ENCODE measurements at places on chromosomes 5 and 9.
A peak's percentile ranks its signal among the peaks of the same experiment; 100 is the strongest.

GRCh38 chr5:96745844-96746531, 61.8 kb downstream of the ERAP1 start:
- no peak for DNase-seq

- no peak for DNase-seq
Observed at GRCh38 chr5:126464959-126465358, 41.8 kb downstream of the GRAMD2B start.

DNA sequence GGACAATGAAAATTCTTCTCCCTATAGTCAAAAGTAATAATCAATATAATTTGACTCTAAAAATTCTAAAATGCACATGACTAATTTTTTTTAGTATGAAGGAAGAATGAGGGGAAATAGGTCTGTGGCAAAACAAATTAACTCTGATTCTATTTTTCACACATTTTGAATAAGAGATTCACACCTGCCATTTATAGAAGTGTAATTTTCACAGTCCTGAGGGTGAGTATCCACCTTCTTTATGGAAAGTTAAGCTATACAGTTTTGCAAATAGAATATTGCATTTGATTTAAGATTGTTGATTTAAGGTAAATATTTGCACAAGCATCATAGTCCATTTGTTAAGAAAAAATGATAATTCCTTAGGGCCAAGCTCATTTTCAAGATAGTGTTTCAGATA, 417.7 kb downstream of the CHSY3 start:
- no peak for DNase-seq

DNA sequence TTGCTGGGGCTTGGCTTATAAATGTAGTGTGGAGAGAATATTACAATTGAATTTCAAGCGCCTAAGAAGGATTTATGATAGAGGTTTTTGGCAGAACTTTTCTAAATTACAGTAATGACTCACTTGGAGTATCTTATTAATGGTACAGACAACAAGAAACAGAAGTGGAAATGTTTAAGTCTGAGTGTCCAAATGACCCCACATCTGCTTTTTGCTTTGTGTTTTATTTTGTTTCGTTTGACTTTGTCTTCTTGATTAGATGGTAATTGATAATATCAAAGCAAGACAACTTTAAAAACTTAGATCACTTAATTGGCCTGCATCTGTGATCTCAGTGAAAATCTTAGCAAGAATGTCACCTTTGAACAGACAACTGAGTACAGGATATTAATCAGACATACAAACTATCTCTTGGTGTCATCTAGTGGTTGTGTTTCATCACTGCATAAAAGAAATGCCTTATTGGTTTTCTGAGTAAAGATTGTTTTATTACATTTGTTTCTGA, 577.4 kb downstream of the ISL1 start:
- no peak for DNase-seq

- DNase-seq: no peak
Observed at GRCh38 chr9:26346942-26347477, 545.6 kb downstream of the CAAP1 start.

DNA sequence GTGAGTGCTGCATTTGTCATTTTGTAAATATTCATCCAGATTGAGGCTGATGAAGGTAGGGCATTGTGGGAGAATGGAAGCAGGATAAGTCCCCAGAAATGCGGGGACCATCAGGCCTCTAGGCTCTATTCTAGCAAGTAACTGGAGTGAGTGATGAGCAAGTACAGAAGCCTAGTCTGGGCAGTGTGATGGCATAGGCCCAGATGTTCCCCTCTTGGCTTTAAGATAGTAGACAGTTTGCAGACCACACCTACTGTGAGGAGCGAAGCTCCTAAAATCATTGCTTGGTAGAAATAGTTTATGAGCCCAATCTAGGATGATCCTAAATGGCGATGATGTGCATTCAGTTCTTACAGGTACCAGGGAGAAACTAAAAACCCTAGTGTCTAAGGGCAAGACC, 24.3 kb downstream of the NDFIP1 start:
- no peak for DNase-seq

- no peak for DNase-seq
Observed at GRCh38 chr5:174166231-174167079, 120.9 kb downstream of the NSG2 start.

GRCh38 chr5:15463231-15463980, 36.6 kb upstream of the FBXL7 start:
- no peak for DNase-seq

DNA sequence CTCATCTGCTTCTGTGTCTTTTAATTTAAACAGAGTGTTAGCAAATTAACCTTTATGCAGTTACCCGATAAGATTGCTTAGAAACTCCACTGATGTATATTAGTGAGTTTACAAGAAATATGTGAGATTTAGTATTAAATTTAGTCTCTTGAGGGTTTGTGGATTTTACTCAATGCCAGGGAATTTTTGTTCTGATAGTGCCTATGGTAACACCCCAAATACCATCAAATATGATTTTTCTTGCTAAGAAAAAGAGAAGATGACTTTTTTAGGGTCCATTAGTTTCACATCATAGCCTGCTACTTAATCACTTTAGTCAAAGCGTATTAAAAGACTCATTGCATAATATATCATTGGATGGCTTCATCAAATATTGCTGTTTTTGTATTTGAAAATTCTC, 224.9 kb downstream of the PCSK5 start:
- no peak for DNase-seq

DNA sequence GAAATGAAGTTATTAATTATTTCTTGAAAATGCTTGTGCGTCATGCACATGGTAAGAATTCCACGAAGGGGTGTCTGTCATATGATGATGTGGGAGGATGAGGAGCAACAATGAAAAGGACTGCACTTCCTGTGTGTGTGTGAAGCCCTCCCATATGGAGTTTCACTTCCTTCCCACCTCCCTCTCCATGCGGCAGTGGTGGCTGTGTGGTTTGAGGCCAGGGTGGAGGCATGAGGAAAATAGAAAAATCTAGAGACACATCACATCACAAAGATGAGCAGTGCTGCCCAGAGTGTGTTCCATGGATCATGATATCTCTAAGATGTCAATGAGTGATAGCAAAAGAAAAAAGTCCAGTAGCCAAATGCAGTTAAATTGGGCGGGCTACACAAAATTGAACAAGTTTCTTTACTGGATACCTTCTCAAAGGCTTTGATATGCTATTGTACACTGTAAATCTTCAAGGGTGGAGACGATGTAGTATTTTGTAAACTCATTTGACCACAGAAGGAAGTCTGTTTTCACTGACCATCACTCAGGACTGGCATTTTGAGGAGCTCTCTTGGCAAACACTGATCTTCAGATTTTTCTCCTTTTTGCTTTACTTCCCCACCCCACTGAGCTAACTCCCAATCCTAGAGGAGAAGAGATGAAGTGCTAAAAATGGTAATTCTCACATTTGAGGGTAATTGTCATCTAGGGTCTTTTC, 55.7 kb upstream of the EQTN start:
- no peak for DNase-seq

- no peak for DNase-seq
Observed at GRCh38 chr5:122330881-122331280, 18.8 kb downstream of the SNCAIP start.

GRCh38 chr5:134609232-134609851, 23.3 kb downstream of the SAR1B start:
- DNase-seq: no peak

GRCh38 chr5:78757269-78758053, 108.9 kb upstream of the LHFPL2 start:
- DNase-seq: peak; percentile 1

DNA sequence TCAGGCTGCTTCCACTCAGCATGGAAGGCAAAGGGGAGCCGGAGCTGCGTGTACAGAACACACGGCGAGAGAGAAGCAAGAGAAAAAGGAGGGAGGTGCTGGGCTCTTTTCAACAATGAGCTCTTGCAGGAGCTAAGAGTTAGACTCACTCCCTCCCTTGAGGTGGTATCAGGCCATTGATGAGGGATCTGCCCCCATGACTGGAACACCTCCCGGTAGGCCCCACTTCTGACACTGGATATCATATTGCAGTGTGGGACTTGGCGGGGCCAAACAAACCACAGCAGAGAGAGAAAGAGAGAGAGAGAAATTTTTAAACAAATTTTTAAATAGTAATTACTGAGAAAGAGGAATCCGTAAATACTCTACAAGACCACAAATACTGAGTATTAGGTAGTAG, 182.2 kb downstream of the TRIO start:
- DNase-seq: no peak

GRCh38 chr9:137326445-137327065, 24.5 kb upstream of the NRARP start:
- no peak for DNase-seq

DNA sequence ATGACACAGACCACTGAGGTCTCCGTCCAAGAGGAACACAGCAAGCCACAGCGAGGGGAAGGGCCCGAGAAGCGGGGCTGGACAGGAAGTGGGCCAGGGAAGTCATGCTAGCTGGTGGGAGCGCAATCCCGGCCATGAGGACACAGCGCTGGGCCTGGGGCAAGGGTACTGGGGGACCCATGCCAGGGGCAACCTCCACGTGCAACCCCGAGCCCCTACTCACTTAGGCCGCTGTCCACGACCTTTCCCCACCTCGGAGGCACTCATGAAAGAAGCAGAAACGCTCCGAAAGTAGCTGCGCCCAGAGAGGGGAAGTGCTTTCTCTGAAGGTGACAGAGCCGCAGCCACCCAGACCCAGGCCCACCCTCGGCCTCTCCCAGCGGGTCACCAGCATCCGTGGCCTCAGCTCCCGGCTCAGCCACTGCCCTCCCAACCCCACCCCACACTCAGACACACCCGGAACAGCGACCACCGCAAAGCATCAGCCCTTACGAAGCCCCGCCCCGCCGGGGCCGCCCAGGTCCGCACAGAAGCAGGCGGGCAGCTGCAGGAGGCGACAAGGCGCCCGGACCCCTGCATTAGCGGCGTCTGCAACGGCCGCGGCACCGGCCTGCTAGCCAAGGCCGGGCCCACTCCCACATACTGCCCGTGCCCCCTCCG, 782 bp downstream of the BICD2 start:
- peak; percentile 29 for DNase-seq

GRCh38 chr5:172760959-172761358, 10.0 kb downstream of the DUSP1 start:
- DNase-seq: no peak

DNA sequence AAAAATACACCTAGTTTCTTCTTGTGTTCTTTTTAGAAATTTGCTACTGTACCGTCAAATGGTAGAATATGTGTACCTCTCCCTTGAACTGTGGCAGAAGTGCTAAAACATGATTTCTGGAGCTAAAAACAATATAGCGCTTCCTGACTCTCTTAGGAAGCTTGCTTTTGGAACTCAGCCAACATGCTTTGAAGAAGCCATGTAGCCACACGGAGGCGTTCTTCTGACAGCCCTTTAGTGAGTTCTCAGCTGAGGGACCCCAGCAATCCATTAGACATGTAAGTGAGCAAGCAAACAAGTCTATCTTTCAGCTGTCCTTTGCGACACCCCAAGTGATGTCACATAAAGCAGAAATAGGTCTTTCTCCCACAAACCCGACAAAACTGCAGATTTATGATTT, 917.0 kb downstream of the CDH9 start:
- no peak for DNase-seq

DNA sequence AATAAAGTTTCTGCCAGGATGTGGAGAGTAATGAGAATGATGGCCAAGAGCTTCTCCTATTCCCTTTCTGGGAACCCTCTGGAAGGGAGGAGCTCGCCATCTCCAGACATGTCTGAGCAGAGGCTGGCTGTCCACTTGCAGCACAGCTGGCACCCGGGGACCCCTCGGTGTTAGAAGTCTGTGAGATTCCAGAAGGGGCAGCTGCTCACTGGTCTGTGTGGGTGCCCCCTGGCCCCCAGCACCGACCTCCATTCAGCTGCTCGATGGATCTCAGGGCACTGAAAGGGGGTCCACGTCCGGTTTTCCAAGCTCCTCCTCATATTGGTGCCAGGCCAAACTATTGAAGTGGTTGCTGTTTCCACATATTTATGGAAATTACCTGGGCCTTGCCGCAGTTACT, 3.6 kb upstream of the FAM163B start:
- no peak for DNase-seq

GRCh38 chr9:72315510-72316311, 49.3 kb downstream of the ZFAND5 start:
- no peak for DNase-seq

GRCh38 chr5:133957080-133957479, 11.3 kb downstream of the C5orf15 start:
- no peak for DNase-seq

DNA sequence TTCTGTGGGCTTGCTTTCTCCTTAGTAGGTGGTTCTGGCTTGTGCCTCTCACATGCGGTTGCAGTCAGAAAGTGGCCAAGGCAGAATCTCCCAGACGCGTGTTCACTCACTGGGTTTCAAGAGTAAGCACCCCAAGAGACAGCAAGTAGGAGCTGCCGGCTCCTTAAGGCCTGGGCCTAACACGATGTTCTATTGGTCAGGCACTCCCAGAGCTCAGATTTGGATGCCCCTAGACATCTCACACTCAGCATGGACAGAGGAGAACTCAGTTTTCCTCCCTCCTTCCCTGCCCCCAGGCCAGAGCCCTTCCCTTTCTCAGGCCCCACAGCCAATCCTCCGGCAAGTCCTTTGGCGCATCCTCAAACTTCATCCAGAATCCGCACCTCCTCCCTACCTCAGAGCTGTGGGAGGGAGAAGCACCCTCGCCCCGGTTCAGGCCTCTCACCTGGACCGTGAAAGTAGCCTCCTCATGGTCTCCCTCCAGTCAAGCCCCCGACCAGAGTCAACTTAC, 6.5 kb upstream of the CARD19 start:
- no peak for DNase-seq

DNA sequence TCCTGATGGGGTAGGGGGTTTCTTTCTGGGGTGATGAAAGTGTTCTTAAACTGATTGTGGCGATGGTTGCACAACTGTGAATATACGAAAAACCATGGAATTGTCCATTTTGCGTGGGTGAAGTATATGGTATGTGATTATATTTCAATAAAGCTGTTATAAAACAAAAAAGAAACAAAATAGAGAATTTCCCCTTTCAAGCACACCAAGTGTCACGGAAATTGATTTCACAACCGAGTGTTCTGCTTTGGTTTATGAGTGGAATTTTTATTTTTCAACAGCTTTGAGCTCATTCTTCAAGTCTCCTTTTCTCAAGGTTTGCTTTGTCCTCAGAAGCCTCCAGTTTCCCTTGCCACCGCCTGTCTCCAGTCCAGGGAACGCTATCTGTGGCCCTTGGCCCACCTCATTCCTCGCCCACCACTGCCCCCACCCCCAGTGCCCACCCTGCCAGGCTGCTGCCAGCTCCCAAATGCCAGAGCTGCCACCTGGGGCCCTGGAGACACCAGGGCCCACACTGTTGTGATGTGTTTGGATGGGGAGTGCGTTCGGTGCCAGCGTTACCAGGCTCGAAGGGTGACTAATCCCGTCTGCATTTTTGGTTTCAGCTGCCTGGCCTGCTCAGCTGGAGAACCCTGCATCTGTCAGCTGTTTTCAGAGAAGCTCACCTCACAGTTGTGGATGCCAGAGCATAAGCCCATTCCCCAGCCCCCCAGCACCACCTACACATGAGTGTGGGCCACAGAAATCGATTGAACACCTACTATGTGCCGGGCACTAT, 30.4 kb downstream of the DUSP1 start:
- DNase-seq: no peak

DNA sequence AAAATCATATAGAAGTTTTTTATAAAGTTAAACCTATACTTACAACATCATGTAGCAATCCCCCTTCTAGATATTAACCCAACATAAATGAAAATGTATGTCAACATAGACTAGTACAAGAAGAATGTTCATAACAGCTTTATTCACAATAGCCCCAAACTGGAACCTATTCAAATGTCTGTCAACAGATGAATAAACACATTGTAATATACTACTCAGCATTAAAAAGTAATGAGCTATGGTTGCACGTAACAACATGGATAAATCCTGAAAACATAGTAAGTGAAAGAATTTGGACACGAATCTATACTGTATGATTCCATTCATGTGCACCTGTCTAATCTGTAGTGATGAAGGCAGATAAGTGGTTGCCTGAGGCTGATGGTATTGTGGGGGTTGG, 73.9 kb downstream of the CSNK1G3 start:
- DNase-seq: no peak

Data from activated T-cell treated with anti-CD3 and anti-CD28 coated beads for 48 hours (primary cell).